ENCODE measurements at places on chromosomes 16 and 17. TPM values are rescaled to one million over a fixed set of nuclear protein-coding genes. Genes with fewer than 3 reads are reported as not detected.

GRCh38 chr16:55853114-55853513, 20.2 kb upstream of the CES1 start:
- peaks cover 38% of the 10 kb centered on the region for H3K27me3 ChIP-seq
- DNase-seq = no peak
- no peak overlapping the region for H3K4me3 ChIP-seq

The SLFN14 gene
- not detected for total RNA-seq

- no peaks in the 10 kb centered on the region for H3K4me1 ChIP-seq
- no peak overlapping the region for H3K27ac ChIP-seq
- H3K36me3 ChIP-seq = no peaks in the 10 kb centered on the region
- H3K27me3 ChIP-seq = peaks cover 30% of the 10 kb centered on the region
Measured at GRCh38 chr17:1918346-1919162, 88.7 kb downstream of the RPA1 start.

- H3K27me3 ChIP-seq = peaks cover 26% of the 10 kb centered on the region
- no peak overlapping the region for H3K27ac ChIP-seq
- H3K4me1 ChIP-seq = no peaks in the 10 kb centered on the region
- H3K4me3 ChIP-seq = no peak overlapping the region
Measured at GRCh38 chr16:52558448-52558847, 11.5 kb upstream of the TOX3 start.

All from chondrocyte (in vitro differentiated cells).